Tibial nerve (tissue), 4 donors: ENCODE measurements at places on chromosomes 7 and 10. TPM values are rescaled to one million over a fixed set of nuclear protein-coding genes. Genes with fewer than 3 reads are reported as not detected.

- H3K4me3 ChIP-seq = no peak overlapping the region
- peak overlapping the region; percentile 95 for H3K27ac ChIP-seq
- H3K4me1 ChIP-seq = peaks cover 29% of the 10 kb centered on the region
- H3K36me3 ChIP-seq = no peaks in the 10 kb centered on the region
Observed at GRCh38 chr7:12685550-12685949, 1.9 kb upstream of the ARL4A start.

DNA sequence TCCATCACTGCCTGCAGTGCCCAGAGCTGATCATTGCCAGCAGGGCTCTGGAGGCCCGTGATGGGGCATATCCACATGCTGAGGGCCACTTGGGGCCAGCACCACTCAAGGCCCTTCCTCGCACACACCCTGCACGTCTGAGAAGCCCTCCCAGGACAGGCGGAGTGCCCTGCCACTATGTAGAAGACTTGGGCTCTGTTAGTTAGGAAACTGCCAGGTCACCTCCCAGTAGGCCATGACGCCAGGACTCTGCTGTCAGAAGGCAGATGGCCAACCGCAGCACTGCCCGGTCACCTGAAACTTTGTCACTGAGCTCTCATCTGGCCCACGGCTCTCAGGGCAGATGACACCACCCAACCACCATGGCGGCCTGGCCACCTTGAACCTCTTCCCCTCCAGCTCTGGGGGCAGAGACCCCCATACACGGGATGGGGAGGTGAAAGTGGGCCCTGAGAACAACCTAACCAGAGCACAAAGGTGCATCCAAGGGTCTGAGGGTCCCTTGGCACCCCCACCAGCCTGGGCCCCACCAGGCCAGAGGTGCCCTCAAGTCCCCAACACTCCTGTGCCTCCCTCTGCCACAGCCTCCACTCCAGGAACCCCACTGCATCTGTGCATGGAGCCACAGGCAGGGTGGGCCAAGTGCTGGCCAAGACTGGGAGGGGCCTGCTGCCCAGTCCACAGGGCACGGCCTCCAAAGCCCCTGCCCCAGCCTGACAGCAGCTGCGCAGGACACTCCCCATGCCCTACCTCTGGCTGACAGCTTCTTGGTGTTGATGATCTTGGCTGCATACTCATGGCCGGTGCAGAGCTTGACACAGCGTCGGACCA, 41.8 kb downstream of the CAMK2B start:
- peak overlapping the region; percentile 32 for H3K27ac ChIP-seq
- no peaks in the 10 kb centered on the region for H3K27me3 ChIP-seq
- DNase-seq = no peak

The CFAP70 gene
- 8.6 TPM for total RNA-seq

The SPDYE11 gene
- total RNA-seq = not detected

- no peak for DNase-seq
- no peak overlapping the region for H3K4me3 ChIP-seq
- no peaks in the 10 kb centered on the region for H3K4me1 ChIP-seq
- peaks cover 7% of the 10 kb centered on the region for H3K27me3 ChIP-seq
- no peaks in the 10 kb centered on the region for H3K36me3 ChIP-seq
- H3K27ac ChIP-seq = no peak overlapping the region
Observed at GRCh38 chr10:17835688-17836087, 26.5 kb downstream of the MRC1 start.

DNA sequence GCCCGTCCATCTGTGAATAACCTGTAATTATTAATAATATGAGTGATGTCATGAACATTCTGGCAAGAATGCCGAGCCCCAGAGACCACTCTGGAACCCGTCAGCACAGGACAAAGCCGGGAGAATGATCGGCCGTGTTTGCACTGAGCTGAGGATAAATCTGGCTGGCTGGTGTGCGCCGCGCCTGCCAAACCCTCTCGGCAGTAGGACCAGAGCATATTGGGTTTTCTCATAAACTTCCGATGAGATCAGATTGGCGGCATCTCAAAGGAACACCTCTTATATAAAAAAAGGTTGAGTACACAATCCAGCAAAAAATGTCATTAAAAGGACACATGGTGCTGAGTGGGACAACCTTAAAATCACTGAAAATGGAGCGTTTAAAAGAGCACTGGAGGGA, 296.0 kb upstream of the MKI67 start:
- H3K27ac ChIP-seq = no peak overlapping the region
- H3K4me3 ChIP-seq = no peak overlapping the region
- H3K36me3 ChIP-seq = no peaks in the 10 kb centered on the region
- H3K27me3 ChIP-seq = no peaks in the 10 kb centered on the region
- no peak for DNase-seq
- H3K4me1 ChIP-seq = no peaks in the 10 kb centered on the region

- DNase-seq = no peak
- no peaks in the 10 kb centered on the region for H3K27me3 ChIP-seq
- peaks cover 24% of the 10 kb centered on the region for H3K4me1 ChIP-seq
- H3K27ac ChIP-seq = no peak overlapping the region
Observed at GRCh38 chr7:37482505-37482904, 33.8 kb upstream of the ELMO1 start.

DNA sequence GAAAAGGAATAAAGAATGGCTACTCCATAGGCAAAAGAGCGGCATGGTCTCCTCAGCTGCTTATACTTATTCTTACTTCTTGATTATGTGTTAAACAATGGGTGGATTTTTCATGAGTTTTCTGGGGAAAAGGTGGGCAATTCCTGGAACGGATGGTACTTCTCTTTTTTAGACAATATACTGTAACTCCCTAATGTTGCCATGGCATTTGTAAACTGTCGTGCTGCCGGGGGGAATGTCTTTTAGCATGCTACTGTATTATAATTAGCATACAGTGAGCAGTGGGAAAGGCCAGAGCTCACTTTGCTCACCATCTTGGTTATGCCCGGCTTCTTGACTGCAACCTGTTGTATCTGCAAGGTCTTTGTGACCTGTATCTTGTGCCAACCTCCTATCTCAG, 372.1 kb upstream of the AKR1E2 start:
- H3K4me3 ChIP-seq = no peak overlapping the region
- no peaks in the 10 kb centered on the region for H3K4me1 ChIP-seq
- no peak for DNase-seq
- H3K27ac ChIP-seq = no peak overlapping the region
- no peaks in the 10 kb centered on the region for H3K27me3 ChIP-seq

GRCh38 chr10:77600640-77601039, 37.0 kb downstream of the KCNMA1 start:
- DNase-seq = no peak
- H3K36me3 ChIP-seq = no peaks in the 10 kb centered on the region
- peaks cover 4% of the 10 kb centered on the region for H3K4me1 ChIP-seq

The SVOPL gene
- not detected for total RNA-seq

The STEAP1 gene
- 3.6 TPM for total RNA-seq

- no peaks in the 10 kb centered on the region for H3K4me1 ChIP-seq
- no peaks in the 10 kb centered on the region for H3K27me3 ChIP-seq
- no peaks in the 10 kb centered on the region for H3K36me3 ChIP-seq
Observed at GRCh38 chr10:91389636-91390512, 20.3 kb upstream of the HECTD2 start.

GRCh38 chr10:83222832-83223742, 916.2 kb upstream of the GHITM start:
- H3K27ac ChIP-seq = no peak overlapping the region
- no peak overlapping the region for H3K4me3 ChIP-seq
- no peaks in the 10 kb centered on the region for H3K36me3 ChIP-seq
- H3K4me1 ChIP-seq = no peaks in the 10 kb centered on the region

The STYXL1 gene
- 35.4 TPM for total RNA-seq

- H3K36me3 ChIP-seq = no peaks in the 10 kb centered on the region
- no peak overlapping the region for H3K27ac ChIP-seq
- peaks cover 6% of the 10 kb centered on the region for H3K4me1 ChIP-seq
- H3K27me3 ChIP-seq = no peaks in the 10 kb centered on the region
- H3K4me3 ChIP-seq = no peak overlapping the region
Observed at GRCh38 chr7:5088906-5089305, 43.2 kb downstream of the RBAK start.

The CALHM3 gene
- not detected for total RNA-seq

- no peak for DNase-seq
- H3K36me3 ChIP-seq = no peaks in the 10 kb centered on the region
- H3K27ac ChIP-seq = no peak overlapping the region
- no peaks in the 10 kb centered on the region for H3K27me3 ChIP-seq
Observed at GRCh38 chr10:86730227-86730626, 26.2 kb upstream of the BMPR1A start.

The ACSM6 gene
- total RNA-seq = not detected
